ENCODE measurements at places on chromosomes 7 and 10. TPM values are rescaled to one million over a fixed set of nuclear protein-coding genes. Genes with fewer than 3 reads are reported as not detected.

DNA sequence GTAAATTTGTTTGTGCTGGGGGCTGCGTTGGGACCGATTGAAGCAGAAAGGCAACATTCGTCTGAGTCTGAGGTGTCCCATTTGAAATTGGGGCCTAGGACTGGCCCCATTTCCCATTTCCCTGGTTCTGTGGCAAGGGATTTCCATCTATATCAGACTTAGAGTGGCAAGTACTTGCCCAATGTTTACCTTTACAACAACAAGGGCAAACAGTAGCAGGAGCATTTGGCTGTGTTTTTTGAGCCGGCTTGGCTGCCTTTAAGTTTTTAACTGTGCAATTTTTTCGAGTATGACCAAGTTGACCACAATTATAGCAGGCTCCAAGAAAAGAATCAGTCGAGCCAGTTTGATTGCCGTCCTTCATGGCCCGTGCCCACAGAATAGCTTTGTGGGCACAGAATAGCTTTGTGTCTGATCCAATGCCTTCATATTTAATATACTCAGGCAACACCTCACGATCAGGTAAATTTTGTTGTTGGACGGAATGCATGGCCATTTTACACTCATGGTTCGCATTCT, 4.7 kb upstream of the CYP17A1 start:
- no peak for DNase-seq

DNA sequence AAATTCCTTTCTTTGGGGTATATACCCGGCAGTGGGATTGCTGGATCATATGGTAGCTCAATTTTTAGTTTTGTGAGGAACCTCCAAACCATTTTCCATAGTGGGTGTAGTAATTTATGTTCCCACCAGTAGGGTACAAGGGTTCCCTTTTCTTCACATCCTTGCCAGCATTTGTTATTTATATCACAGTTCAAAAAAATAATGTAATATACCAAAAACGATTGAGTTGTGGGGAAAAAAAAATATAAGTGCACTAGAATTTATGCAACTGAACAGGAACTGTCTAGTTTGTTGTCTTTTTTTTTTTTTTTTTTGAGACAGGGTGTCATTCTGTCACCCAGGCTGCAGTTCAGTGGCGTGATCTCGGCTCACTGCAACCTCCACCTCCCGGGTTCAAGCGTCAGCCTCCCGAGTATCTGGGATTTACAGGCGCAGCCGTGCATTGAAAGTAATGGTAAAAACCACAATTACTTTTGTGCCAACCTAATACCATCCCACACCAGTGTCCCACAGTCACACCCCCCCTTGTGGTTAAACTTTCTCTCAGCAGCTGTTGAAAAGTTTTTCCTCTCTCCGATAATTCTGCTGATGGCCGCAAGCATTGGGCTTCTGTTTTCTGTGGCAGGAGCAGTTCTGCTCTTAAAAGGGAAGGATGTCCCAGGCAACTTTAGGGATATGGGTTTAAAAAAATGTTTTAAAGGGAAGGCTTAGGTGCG, 6.8 kb upstream of the LAT2 start:
- no peak for DNase-seq

GRCh38 chr7:139230484-139230773, 608 bp upstream of the UBN2 start:
- DNase-seq, result no peak

DNA sequence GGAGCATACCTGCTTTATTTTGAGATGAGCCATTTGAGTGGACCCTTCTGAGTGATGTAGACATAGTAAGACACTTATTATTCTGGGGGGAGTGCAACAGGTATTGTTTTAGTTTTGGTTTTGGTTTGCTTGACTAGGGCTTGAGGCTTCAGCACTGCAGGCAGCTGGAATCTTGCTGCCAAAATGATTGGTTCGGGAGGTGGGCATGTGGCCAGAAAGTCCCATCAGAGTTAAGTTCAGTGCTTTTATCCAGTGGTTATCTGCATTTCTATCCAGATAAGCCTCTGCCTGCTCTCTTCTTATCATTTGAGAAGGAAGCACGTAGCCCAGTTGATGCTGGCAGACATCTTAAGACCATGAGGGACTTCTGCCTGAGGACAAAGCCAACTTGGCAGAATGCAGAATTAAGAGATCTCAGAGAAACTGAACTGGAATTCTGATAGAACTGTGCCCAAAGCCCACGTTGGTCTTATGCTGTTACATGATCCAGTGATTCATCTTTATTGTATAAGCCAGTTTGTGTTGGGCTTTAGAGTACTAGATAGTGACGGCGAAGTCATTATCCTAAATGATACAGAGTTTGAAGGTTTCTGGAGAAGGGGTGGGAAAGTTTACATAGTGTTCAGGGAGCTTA, 9.6 kb upstream of the JAZF1 start:
- no peak for DNase-seq

CTAGE15 gene
- total RNA-seq, result not detected

DNA sequence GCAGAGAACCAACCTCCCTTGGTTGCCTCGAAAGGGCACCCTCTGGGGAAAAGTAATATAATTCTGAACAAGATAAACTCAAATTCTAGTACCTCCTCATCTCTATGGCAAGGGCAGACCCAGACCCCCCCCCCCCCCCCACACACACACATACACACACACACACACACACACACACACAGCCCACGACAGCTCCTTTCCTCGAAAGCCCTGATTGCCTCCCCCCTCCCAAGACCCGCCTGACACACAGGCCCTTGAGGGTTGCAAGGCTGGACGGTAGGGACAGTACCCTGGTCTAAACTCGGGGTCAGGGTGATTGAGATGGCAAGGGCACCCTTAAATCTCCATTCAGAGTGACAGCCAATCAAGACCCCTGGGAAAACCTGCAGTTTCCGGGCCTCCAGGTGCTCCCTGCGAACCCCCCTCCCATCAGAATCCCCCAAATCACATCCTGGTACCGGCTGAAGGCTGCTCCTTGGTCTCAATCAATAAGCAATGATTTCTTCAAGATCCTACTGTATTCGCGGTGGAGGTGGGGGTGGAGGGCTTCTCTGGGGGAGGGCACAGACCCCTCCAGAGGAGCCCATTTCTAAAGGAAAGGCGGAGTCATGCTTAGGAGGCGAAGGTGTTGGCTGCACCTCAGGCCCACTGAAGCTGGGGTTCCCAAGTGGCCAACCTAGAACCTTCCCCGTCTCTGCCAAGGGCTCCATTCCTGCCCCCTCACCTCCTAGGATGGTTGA, 100.7 kb downstream of the HIP1 start:
- DNase-seq, result no peak

DNA sequence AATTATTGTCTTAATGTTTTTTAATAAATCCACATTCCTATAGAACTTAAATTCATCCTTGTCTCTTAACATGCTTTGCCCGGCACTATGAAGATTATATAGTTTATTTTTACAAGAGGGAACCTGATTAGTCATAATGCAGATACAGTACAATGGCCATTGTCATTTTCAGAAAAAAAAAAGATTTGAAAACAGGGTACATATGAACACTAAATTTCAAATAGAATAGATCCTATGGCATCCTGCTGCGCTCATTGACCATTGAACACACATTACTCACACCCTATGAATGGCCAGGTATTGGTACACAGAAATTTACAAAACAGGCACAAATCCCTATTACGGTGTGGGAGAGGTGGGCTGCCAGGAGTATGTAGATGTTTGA, 2.0 kb upstream of the KLF6 start:
- DNase-seq, result no peak

AZGP1 gene
- not detected for total RNA-seq

ZNF12 gene
- 23.9 TPM for total RNA-seq

DNA sequence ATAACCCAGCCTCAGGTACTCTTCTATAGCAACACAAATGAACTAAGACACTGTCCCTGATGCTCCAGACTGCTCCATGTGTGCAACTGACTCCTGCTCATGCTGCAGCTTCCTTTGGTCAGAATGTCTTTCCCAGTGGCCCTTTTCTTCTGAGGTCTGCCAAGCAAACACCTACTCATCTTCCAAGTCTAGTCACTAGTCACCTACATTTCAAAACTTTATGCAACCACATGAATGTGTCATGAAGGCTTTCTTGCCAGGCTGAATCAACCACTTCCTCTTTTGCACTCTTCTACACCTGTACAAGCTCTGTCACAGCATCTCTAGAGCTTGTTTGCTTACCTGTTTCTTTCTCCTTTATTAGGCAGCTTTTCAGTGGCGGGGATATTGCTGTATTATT, 75.8 kb downstream of the LSMEM1 start:
- DNase-seq, result no peak

ZNF853 gene
- total RNA-seq, result 0.18 TPM

AS3MT gene
- 0.65 TPM for total RNA-seq

ATE1 gene
- 22.1 TPM for total RNA-seq

SPOCK2 gene
- 418 TPM for total RNA-seq

DNA sequence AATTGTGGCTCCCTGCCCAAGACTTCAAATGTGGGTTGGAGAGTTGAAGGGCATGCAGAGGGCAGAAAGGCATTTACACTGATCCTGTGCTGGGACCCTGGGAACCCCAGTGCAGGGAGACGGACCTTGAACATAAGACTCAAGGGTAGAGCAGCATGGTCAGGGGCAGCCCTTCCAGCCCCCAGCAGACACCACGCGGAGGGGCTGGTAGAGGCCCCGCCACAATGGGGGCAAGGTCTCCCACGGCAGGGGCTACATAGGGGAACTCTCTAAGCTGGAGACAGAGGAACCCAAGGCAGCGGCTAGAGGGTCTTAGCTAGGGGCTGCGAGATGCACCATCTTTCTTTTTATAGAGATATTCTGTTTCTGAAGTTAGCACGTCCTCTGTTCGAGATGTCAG, 45.2 kb upstream of the EBF3 start:
- no peak for DNase-seq

- DNase-seq, result peak; percentile 56
These were observed 5.3 kb downstream of the HOXA11 start for GRCh38 chr7:27179503-27180430.

- no peak for DNase-seq
These were observed 201.4 kb upstream of the NRP1 start for GRCh38 chr10:33535866-33536265.

DCLRE1C gene
- total RNA-seq, result 40.4 TPM

DNA sequence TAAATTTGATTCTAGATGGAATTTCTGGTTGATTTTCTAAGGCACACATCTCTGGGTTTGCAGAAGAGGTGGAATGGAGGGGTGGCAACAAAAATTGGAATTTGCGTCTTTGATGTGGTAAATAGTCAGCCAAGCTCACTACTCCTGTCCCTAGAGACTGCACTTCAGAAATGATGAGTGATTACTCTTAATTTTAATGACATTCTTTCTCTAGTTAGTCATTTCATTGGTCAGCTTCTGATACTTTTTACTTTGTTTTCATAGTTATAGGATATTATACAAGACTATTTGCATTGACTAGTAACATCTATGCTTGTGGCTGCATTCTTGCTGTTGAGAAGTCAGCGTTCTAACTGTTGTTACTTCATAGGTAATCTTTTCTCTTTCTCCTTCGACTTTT, 658.3 kb downstream of the SUGCT start:
- no peak for DNase-seq

P4HA1 gene
- total RNA-seq, result 48.1 TPM

- DNase-seq, result no peak
These were observed 532.5 kb upstream of the MGMT start for GRCh38 chr10:128934492-128934891.

NEUROG3 gene
- not detected for total RNA-seq

FEZF1 gene
- total RNA-seq, result not detected

GRCh38 chr10:122147663-122148062, 123.4 kb upstream of the BTBD16 start:
- no peak for DNase-seq

GRCh38 chr10:32049113-32049512, 7.1 kb downstream of the KIF5B start:
- no peak for DNase-seq

DNA sequence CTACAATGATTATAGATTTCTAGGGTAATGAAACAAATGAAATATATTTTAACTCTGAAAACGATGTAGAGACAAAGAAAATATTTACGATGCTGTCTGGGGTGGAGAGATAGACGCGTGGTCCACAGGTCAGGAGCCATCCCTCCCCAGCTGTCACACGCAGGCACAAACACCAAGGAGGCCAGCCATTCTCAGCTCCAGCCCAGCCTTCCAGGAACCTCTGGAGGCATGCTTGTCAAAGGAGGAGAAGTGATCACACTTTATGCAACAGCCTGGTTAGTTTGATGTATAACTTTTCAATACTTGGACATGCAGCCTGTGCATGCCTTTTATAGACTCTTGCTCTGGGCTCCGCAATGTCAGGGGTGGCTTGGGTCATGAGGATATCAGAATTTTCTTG, 391.5 kb upstream of the MGMT start:
- no peak for DNase-seq

DNA sequence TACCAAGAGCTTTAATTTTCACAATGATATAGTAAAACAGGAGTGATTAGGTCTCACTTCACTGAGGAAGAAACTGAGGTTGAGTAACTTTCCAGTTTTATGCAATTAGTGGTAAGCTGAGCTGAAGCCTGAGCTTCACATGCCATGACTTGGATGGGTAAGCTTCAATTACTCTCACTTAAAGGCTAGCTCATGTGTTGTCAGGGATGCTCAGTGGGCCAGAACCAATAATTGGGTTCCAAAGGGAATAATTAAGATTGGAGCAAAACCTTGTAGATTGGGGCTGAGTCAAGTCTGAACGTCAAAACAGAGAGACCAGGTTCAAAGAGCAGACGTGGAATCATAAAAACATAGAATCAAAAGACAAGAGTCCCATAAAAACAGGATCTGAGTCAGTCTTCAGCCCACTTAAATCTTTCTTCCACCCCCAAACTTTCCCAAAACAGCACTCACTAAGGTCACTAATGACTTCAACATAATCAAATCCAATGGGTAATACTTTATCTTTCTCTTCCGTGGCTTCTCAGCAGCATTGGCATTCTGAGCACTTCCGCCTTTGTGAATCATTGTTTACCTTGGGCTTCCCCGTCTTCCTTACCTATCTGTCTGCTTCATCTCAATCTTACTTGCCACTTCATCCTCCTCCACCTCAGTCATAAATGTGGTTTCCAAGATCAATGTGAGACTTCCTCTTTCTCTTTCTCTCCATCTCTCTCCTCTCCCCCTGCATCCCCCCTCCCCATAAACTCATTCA, 23.0 kb upstream of the EGFR start:
- DNase-seq, result peak; percentile 20

- no peak for DNase-seq
These were observed 103.4 kb downstream of the SAMD9 start for GRCh38 chr7:93014410-93014809.

DNA sequence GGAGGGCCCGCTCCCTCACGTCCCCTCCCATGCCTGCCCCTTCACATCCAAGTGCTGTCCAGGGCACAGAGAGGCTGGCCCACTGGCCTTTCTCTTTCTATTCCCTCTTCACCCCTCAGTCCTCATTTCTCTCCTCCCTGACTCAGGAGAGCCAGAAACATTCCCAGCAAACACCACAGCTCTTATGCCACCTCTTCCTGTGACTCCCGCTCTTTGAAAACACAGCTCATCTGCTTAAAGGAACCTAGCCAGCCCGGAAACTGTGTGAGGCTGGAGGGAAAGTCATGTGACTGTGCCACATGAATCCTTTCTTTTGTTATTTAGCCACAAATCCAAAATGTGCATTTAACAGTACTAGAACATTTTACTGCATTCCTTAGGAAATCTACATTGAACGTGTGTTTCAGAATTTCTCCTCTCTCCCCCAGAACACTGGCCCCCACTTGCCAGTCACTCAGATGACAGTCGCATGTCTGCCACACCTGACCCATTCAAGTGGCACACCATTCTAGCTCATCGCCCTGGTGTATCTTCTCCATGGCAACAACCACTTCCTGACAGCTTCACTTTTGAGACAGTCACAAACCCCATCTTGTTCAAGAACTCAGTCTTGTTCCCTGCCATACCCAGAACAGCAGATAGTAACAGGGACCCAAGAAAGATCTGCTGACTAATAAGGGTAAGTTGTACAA, 42.8 kb downstream of the GRB10 start:
- peak; percentile 84 for DNase-seq

ST8SIA6 gene
- 0.93 TPM for total RNA-seq

IDI2 gene
- total RNA-seq, result not detected

REEP3 gene
- 22.8 TPM for total RNA-seq

Measured in activated CD4-positive, alpha-beta memory T cell treated with anti-CD3 and anti-CD28 coated beads, Interleukin-2, amount 10 ng/mL, durations not matched to agents 7 days and 5 days (primary cell).